HEK293T (cell line): ENCODE measurements at places on chromosomes 5 and 9.

DNA sequence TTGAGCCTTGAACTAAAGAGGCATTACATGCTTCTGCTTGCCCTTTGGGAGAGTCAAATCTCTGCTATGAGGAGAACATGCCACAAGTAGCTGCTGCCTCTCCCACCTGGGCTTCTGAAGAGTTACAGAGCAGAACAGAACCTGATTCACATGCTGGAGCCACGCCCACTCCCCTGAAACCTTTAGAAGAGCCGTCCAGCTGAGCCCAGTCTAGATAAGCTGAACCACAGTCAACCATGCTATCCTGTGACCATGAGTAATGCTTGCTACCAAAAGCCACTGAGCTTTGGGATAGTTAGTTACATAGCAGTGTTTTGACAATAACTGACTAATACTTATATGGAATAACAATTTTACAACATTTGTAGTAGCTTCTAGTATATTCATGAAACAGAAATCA, 111.0 kb upstream of the VCAN start:
- peak; percentile 21 for DNase-seq

- DNase-seq, result no peak
Measured at GRCh38 chr5:74063346-74063745, 437.4 kb downstream of the ARHGEF28 start.

DNA sequence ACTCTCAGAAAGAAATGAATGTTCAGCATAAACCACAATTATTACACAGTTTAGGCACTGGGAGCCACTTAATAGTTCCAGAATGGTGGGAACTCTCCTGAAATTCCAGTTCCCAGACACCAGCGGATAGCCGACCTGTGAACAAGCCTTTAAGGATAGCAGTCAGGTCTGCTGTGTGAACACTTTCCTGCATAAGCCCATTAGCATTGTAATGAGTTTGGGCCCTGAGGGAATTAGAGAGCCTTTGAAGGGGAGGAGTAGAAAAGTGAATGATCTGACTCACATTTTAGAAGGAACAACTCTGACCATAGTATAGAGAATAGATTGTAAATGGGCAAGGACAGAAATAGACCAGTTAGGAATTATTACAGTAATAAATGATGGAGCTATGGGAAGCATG, 189.1 kb downstream of the ADGRV1 start:
- DNase-seq, result no peak

DNA sequence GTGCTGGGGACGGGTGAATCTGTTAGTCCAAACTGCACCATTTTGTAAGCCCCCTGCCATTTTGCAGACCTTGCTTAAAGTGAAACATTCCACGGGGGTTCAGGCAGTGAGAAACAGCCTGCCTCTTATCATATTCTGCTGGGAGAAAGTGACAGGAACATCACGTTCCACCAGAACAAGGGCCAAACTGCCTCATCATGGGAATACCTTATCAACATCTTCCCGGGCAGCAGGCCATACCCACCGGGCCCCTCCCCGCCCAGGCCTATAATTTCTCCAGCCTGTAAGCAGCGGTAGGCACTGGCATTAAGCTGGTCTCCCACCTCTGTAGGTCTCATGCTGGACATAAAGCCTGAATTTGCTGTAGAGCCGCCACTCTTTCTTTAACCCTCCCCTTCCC, 1.5 kb upstream of the CFAP77 start:
- DNase-seq, result no peak

DNA sequence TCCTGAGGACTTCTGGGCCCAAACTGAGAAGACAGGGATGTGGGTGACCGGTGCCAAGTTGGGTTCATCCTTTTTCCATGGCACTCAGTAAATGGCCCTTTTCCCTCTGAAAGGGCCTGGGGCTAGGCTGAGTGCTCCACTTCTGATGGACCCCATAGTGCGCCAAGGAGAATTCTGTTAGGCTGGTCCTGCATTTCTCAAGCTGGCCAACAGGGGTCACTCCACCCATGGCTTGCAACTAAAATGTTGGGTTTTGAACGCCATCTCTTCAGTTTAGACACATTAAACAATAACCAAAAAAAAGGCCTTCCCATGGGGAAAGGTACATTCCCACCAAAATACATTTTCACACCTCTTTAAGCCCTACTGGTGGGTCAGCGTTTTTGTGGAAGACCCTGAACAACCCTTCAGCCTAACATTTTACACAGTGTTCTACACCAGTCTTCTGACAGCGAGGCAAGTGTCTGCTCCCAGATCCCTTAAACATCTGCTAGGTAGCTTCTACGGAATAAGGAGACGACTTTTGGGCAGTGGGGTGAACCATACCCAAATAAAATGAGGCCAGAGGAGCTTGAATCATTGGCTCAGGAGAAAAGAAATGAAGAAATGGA, 27.3 kb downstream of the CNTFR start:
- DNase-seq, result peak; percentile 35

DNA sequence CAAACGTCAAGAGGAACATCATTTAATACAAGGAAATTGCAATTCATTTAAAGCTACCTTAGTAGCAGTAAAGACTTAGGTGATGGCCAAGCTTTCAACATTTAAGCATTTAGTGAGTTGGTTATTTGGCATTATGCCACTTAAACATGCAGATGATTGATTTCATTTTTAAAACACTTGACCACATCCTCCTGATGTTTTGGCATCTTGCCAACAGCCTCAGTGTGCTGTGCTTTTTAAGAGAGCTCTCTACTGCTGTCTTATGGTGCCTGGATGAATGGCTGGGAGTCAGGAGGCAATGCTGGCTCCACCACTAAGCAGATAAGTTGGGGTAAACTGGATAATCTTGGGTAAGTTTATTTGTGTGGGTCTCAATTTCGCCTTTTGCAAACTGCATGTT, 364.5 kb downstream of the MAN2A1 start:
- DNase-seq, result peak; percentile 28

DNA sequence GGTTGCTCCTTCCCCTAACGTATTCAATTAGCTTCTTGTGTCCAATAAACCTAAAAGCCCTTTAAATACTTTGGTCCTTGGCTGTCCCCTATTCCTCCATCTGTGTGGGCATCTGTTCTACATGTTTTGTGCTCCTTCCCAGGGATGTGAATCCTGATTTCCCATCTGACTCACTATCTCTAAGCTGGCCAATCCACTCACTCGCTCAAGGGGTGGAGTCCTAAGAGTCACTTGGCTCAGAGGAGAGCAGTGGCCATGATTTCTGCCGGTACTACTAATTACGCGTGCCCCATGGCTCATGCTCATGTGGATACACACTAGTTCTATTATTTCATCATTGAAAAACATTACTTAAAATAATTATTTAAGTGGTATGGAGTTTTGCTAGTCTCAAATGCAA, 89.6 kb downstream of the TAF11L14 start:
- DNase-seq, result no peak

- DNase-seq, result no peak
Measured at GRCh38 chr9:135394699-135395645, 84.6 kb upstream of the PPP1R26 start.

DNA sequence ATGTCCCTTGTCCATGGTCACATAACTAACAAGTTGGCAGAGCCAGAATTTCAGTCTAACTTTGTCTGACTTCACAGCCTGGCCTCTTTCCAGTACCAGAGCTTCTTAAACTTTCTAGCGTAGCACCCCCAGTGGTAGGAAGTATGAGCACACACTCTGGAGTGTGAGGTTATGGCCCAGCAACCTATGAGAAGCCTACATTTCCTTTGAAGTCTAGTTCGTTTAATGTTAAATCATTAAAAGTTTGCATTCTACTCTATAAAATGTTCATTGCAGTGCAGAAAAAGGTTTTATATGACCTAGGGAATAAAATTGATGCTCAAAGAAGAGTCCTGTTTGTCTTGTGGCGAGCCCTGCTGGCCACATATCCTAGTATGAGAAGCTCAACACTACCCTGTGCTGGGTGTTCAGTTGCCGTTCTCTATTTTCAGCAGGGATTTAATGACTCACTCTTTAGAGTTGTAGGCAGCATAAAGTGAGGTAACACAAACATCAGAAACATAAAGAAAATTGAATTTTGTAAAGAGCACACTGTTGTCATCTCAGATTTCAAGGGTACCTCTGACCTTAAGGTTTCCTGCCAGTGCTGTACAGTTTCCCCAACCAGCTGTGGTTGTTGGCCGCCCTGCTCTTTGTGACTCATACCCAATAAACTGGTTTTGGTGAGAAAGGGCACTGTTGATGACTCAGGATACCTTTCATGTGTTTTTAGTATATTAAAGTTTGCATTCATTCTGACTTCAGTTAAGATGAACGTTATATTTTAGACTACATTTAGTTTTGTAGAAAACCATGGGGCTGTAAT, 14.3 kb downstream of the MCCC2 start:
- peak; percentile 69 for DNase-seq

- DNase-seq, result no peak
Measured at GRCh38 chr5:38650540-38650939, 94.1 kb upstream of the LIFR start.

- no peak for DNase-seq
Measured at GRCh38 chr5:29389993-29390392, 1803.5 kb upstream of the CDH6 start.

DNA sequence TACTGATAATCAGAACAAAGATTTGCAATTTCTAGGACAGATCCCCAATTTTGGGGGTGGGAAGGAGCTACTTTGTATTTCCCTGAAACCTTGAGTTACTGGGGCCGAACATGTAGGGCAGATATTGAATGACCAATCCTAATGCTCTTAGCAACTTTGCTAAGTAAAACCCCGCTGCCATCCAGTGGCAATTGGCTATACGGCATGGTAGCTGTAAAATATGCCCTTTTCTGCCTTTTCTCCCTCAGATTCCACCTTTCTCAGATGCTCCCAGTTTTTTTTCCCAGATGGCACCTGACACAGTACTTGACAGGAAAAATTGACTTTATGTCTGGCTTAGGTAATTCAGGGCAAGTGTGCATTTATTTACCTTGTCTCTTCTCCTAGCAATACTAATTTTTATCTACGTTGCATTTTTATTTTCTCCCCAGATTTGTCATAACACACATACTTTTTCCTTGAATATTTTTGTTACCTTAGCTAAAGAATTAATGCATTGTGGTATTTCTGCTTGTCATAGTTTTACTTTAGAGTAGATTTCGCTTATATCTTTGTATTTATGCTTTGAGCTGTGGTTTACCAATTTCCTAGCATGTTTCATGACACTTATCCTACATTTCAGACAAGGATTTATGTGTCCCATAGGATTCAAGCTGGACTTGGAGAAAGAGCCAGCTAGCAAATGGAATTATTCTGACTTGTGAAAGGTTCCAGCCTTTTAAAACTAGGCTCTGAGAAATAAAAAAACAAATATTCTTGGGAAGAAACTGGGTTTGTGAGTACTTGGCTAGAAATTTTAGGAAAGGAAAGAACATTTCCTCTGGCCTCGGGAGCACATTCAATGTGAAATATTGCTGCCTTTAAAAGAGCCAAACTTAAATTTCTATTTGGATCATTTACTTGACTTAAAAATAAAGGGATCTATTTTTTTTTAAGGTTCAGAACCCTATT, 37.4 kb downstream of the PIK3R1 start:
- peak; percentile 67 for DNase-seq

GRCh38 chr9:95285307-95285706, 32.2 kb downstream of the FANCC start:
- DNase-seq, result no peak

DNA sequence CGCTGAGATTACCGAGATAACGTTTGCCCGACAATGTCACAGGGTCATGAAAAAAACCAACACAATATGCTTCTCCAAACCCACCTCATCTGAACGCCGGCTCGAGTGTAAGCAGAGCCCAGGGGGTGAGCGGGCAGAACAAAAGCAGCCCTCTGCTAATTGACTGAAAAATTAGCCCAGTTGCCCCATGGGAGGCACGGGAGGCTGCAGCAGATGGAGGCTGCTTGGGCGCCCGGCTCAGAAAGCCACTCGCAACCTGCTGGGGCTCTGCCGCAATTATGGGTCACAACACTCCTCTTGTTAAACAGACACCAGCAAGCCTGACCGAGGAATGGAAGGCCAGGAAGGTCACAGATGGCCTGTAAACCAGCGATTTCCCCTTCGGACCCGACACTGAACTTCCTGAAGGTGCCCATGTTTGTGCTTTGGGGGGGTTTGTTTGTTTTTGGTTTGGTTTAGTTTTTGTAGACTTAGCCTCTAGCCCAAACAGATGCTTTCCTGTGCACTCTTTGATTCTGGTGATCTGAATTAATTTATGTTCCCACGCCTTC, 104.6 kb upstream of the IRX1 start:
- no peak for DNase-seq

DNA sequence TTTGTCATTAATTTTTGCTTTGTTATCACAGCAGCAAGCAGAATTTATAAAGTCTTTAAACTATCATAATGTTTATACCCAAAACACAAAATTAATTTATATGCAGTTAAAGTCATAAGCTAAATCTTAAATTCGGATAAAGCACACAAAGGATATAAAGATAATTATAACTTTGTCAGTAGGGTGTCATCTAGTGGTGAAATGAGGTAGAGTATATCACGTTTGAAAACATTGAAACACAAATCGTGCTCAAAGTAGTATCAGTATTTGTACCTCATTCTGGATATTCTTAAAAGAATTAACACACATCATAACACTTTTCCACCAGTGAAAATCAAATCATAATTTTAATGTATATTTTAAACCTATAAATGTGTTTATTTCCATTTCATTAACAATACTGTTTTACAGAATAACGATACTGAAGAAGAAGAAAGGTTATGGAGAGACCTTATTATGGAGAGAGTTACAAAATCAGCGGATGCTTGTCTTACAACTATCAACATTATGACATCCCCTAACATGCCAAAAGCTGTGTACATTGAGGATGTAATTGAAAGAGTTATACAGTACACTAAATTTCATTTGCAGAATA, 129.5 kb downstream of the NIPBL start:
- DNase-seq, result peak; percentile 7

- DNase-seq, result no peak
Measured at GRCh38 chr5:82777106-82777505, 300.1 kb downstream of the TMEM167A start.

GRCh38 chr5:67416133-67416937, 219.7 kb upstream of the CD180 start:
- no peak for DNase-seq

DNA sequence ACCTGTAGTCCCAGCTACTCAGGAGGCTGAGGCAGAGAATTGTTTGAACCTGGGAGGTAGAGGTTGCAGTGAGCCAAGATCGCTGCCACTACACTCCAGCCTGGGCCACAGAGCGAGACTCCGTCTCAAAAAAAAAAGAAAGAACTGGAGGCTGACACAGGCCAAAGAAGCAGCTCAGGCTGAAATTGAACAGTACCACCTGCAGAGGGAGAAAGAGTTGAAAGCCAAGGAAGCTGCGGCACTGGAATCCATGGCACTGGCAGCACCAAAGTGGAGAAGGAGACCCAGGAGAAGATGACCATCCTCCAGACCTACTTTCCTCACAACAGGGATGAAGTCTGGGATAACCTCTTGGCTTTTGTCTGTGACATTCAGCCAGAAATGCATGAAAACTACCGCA, 11.3 kb upstream of the TMEM141 start:
- DNase-seq, result no peak

GRCh38 chr5:178356431-178356872, 123.8 kb upstream of the PHYKPL start:
- no peak for DNase-seq

- DNase-seq, result no peak
Measured at GRCh38 chr9:35227284-35227683, 65.5 kb downstream of the UNC13B start.
